NCI-H2081 treated with DMSO at 0.1 percent for 48 hours (cell line): ENCODE measurements at places on chromosomes 1 and 21.

DNA sequence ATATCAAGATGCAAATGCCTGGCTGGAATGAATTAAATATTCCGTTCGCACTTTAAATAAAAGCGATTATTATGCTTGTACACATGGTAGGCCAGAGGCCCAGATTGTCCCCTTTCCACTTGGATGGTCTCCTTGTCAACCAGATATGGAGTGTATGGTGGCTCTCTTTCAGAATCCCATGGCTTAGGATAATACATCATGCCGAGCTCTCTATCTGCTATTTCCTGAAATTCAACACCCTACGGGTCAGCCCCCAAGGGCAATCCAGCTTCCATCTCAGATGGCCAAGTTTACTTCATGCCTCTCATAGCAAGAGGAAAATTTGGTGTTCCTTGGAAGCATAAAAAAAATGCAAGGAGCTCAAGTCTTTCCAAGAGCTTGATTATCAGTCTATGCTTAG, 25.4 kb upstream of the FMO1 start:
- no peak for DNase-seq

GRCh38 chr1:184513421-184513820, 126.6 kb downstream of the C1orf21 start:
- no peak for DNase-seq

GRCh38 chr21:42865776-42866160, 13.6 kb downstream of the WDR4 start:
- peak; percentile 10 for DNase-seq

DNA sequence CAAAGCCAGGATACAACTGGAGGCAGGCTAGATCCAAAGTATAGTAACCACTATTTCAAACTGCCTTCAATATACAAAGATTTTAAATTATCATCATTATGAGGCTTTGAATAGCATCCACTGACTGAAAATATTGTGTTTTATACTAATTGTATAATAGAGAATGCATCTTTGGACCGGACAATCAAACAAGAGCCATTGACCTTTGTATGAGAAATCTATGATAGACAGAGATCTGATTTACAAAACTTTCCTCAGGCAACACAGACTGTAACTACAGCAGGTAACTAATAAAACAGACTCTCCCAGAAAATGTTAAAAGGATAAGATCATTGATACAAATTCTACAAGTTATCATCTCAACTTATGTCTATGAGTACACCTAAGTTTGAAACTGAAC, 152.9 kb downstream of the DENND1B start:
- DNase-seq = no peak

GRCh38 chr1:206738370-206739366, 31.9 kb upstream of the IL19 start:
- no peak for DNase-seq

DNA sequence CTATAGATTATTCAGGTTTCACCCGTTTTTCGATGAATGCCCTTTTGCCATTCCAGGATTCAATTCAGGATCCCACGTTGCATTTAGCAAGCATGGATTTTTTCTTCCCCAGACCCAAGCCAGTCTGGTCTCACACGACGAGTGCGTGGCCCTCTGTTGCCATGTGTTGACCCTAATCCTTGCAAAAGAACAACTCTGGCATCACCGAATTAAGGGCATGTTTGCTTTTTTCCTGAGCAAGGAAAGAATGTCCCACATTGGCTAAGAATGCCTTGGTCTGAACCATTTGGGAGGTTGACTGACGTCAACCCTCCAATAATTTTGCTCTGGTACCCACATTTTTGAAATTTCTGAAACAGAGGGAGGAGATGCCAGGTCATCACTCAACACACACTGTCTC, 153.0 kb upstream of the WNT4 start:
- no peak for DNase-seq

DNA sequence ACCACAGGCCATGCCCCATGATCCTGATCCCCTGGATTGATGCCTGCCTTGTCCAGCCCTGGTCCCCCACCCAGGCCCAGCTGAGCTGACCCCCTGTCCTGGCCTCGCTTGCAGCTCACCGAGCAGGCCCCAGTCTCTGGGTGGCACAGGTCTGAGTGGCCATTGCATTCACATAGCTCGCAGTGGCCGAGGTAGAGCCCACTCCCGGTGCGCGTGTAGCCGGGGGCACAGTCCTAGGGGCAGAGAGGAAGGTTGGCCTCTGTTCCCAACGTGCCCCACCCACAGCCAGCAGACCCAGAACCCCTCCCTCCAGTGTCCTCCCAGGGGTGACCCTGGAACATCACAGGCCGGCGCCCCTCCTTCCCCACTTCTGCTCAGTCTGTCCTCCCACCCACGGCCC, 51.9 kb downstream of the LDLRAD2 start:
- DNase-seq = no peak

DNA sequence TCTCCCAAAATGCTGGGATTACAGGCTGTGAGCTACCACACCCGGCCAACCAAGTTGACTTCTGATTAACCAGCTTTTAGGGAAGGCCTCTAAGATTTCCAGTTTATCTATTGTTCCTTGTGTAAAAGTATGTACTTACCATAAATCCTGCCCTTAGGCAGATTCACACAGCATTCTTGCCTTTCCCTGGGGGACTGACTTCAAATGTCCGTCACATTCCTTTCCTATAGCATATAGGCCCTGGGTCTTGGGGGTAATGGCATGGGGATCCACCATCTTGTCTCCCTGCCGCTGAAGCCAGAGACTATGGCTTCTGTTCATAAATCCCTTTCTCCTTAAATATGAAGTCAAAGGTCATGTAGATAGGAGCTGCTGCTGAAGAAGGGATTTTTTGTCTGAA, 872 bp upstream of the PINK1 start:
- DNase-seq = no peak

- DNase-seq = peak; percentile 67
These were observed 673.6 kb upstream of the ADGRL2 start for GRCh38 chr1:81126989-81127581.

GRCh38 chr1:23751050-23751814, 8.0 kb downstream of the ELOA start:
- no peak for DNase-seq

- DNase-seq = no peak
These were observed 23.4 kb downstream of the KCNQ4 start for GRCh38 chr1:40806731-40807695.

DNA sequence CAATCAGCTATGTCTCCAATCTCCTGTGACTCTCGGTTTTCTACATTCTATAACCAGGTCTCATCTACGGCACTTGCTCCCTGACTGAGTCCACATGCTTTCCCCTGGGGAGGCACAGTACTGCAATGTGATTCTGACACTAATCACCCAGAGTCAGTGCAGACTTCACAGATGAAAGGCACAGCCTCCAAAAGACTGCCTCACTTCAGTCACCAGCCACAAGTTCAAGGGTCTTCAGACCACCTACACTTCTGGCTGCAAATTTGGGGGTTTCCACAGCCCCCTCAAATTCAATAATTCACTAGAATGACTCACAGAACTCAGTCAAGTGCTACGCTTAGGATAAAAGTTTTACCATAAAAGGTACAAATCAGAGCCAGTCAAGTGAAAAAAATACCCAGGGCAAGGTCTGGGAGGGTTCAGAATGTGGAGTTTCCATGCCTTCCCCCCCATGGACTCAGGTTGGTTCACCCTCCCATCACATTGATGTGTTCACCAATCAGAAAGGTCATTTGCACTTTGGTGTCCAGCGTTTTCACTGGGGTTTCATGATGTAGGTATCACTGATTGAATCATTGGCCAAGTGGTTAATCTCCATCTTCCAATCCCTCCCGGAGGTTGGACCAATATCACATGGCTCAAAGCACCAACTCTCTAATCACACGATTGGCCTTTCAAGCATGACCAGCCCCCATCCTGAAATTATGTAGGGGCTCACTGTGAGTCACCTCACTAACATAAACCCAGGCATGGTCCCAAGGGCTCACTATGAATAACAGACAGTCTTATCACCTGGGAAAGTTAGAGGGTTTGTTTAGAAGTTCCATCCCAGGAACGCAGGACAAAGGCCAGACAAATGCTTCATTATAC, 182.9 kb upstream of the CAMK1G start:
- no peak for DNase-seq

DNA sequence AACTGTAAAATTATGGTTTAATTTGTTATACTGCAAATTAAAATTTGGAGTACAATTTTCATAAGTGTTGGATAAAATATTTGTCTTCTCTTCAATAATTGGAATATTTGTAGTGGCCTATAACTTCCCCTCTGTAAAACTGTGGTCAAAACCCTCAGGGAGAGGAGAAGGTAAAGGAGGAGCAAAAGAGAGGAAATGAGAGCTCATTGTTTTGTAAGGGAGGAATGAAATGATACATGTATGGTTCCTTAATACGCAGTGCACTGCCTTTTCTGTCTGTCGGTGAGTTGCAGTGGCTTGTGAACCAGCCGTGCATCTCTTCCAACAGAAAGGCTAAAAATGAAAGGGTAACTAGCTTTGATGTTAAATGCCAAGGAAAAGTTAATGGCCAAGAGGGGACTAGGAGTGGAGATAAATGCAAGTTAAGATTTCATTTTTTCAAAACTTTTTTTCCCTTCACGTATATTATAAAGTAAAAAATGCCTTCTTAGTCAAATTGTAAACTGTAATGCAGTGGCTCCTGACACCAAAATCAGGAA, 26.4 kb downstream of the LRRC8D start:
- no peak for DNase-seq

DNA sequence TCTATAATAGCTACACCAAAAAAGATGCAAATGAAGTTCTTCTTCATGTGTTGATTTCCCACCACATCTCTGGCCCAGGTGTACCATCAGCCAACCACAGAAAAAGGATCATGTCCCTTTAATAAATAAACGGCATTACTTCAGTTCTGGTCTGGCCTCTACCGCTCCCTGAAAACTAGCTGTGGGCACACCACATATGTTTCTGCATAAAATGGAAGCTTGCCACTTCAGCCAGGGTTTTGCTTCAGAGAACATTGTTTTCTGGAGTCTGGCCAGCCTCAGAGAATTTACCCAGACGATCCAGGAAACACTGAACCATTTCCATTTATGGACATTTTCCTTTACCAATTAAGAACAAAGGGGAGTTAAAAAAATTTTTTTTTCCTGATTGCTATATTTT, 5.8 kb upstream of the LAMC2 start:
- DNase-seq = no peak
